ENCODE measurements at places on chromosomes 12 and 14.

DNA sequence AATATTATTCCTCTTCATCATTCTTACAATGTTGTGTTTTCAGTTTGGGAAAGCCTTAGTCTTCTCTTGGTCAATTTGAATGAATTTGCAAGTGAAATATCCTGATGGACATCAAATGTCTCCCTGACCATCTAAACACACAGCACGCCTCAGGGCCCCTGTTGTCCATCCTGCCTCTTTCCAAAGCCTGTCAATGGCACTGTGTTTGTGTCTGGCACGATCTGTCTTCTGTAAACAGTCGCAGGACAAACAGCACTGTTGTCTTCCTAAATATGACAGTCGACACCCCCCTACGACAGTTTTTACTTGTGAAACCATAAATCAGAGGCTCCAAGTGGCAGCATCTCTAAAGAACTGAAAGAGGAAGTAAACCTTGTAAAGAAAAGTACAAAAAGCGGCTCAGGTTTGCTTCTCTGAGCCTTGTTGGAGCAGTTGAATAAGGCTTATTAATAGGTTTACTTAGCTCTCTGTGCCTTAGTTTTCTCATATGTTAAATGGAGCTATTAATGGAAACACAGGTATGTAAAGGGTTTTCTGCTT, 285.8 kb downstream of the NRXN3 start:
- no peak for DNase-seq

DNA sequence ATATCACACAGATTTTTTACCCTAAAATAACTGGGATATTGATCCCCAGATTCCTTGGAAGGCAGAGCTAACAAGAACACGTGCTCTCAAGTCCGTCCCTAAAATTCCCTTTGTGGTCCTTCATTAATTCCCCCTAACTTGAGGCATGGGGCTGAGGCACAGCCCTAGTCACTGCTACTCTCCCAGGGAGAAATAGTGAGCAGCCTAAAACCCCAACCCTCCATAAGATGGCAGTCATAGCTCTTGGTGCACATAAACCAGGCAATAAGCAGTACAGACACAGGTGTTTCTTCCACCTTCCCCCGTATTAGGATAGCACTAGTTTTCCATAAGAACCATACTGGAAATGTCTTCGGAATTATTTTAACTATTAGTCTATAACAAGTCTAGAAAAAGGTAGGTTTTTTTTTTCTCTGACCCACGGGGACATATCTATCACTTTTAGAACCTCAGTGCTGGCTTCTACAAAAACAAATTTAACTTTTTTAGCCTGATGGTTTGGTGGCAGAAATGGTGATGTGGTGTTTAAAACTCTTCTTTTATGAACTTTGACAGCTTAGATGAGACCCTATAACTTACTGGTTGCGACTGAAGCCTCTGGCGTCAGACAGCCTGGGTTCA, 3.1 kb upstream of the ARHGEF40 start:
- DNase-seq = no peak

DNA sequence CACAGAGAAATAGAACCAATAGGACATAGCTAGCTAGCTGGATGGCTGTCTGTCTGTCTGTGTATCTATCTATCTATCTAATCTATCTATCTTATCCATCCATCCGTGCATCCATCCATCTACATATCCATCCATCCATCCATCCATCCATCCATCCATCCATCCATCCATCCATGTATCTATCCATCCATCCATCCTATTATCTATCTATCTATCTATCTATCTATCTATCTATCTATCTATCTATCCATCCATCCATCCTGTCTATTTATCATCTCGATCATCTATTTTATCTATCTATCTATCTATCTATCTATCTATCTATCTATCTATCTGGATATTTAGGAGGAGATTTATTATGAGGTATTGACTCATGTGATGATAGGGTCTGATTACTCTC, 84.9 kb downstream of the DNAH10 start:
- no peak for DNase-seq

DNA sequence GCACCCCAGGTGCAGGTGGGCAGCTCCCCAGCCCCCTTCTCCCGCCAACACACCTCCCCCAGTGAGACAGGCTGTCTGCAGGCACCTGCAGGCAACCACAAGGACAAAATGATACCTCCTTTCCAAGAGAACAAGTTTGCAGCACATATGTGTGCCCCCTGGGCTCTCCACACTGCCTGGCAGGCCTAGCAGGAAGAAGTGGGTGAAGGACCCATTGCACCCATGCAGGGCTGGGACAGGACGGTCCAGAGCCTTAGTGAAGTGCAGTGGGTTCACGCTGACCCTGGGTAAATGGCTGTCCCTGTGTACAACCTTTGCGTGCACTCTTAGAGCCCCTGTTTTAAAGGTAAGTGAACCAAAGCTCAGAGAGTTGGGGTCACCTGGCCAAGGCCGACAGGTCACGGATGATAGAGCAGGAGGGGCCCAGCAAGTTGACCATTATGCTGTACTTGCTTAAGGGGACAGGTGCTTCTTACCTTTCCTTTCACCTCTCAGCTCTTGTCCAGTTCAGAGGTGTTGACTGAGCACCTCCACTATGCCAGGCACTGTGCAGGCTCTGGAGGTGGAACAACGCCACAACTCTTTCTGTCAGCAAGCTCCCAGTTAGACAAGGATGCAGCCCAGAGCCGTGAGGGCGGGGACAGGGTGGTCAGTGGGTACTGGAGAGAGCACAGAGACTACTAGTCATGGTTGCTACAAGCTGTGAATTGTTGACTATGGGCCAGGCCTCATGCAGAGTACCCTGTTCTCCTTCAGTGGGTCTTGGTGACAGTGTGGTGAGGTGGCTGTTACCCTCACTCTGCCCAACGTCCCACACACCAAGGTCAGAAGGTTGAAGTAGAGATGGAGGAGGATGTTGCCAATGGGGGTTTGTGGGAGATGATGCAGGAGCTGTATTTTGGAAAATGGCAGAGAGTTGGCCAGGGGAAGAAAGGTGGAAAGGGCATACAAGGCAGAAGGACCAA, 125.9 kb downstream of the PAPOLA start:
- DNase-seq = no peak

GRCh38 chr14:38553586-38553985, 297.7 kb upstream of the CLEC14A start:
- DNase-seq = no peak

DNA sequence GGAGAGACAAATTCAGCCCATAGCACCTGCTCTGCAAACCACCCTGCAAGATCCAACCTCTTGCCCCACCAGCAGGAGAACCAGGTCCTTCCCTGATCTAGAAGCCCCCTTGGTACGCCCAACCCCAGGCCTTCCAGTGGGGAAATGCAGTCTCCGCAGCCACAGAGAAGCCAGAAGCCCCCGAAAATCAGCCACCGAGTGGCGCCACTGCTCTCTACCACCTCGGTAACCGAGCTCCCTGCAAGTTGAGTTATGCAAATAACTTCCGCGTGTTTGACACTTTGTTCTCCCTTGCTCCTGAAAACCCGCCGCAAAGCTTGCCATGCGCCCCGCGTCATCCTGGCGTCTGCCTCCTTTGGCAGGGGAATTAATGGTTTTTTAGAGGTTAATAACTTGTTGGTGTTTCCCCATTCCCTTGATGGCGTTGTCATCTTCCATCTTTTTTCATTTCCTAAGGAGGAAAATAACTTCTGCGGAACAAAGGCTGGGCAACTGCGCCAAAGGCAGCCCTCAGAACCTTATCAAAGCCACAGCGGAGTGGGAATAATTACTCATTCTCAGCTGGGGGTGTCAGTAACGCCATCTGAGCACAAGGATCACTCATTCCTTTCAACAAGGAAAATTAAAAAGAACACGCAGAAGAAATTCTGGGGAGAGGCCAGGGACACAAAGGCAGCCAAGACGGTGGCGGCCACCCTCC, 60.4 kb downstream of the FZD10 start:
- no peak for DNase-seq

- no peak for DNase-seq
Measured at GRCh38 chr12:111453071-111453989, 47.6 kb downstream of the SH2B3 start.

GRCh38 chr14:44204061-44204835, 302.8 kb downstream of the FSCB start:
- DNase-seq = no peak

DNA sequence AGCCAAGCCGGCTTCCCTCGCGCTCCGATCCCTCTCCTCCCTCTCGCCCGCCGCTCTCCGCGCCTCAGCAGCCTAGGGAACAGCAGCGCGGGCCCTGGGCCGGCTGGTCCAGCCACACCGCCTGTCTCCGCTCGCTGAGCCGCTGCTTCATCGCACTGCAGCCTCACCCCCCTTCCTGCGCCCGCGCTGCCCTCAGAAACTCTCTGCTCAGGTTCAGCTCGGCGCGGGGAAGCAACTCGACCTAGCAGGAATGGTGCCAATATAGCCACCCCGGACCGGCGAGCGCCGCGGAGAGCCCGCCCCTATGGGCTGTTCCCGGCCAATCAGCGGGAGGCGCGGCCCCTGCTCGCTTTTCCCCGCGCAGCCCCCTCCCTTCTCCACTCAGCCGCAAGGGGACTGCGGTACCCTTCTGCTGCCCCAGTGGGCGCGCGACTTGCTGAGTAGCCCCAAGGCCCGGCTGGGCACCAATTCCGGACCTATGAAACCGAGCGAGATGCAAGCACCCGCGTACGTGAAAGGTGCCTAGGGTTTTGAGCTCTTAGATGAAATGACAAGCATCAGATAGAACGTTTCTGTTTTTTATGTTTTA, at the start of gene ADAMTS20:
Gene ADAMTS20, minus strand, starts transcription at position 233 of the 589 bp plus-strand sequence. CDS start 282 bp downstream, outside the sequence.
- no peak for DNase-seq

GRCh38 chr12:12266389-12266872, 413 bp downstream of the LRP6 start:
- DNase-seq = no peak

GRCh38 chr12:62194616-62195015, 65.6 kb upstream of the USP15 start:
- no peak for DNase-seq

GRCh38 chr12:89571491-89572195, 45.8 kb upstream of the POC1B start:
- DNase-seq = no peak

DNA sequence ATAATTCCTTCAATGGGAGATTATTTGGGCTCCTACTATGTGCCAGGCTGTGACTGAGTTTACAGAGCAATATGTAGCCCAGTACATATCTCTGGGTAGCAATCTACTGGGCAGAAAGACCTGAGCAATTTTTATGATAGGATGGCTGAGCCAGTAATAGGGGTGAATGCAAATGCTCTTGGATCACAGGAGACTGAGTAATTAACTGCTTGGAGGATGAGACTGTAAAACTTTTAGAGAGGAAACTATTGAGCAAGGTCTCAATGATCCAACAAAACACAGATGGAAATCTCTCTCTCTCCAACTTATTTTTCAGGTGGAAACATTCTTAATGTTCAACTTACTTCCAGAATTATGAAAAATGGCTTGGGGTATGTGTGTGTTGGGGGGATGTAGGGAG, 402.2 kb downstream of the AEBP2 start:
- DNase-seq = no peak

GRCh38 chr12:127118251-127118650, 1148.7 kb upstream of the TMEM132C start:
- DNase-seq = no peak

GRCh38 chr12:66066929-66067523, 63.5 kb downstream of the LLPH start:
- DNase-seq = no peak

DNA sequence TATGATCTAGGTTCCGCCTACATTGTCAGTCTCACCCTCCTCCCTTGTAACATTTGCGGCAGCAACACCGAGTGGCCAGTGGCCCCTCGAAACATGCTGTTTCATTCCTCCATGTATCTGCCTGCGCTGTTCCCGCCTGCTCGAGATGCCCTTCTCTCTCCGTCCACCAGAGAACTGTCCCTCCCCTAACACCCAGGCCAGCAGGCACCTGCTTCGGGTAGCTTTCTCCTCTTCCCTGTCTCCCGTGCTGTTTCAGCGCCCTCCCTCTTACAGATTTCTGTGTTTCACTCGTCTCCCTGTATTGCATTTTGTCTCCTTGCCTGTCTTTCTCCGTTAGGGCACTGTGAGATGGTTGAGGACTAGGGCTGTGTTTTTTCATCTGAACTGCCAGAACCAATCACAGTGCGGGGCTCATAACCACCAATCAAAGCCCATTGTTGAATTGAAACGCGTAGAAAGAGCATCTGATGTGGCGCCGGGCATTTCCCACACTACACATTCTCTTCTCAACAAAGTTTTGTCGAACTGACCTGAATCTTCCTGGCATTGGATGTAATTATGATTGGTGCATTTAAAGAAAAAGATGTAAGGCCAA, 40.9 kb upstream of the ELK3 start:
- no peak for DNase-seq

DNA sequence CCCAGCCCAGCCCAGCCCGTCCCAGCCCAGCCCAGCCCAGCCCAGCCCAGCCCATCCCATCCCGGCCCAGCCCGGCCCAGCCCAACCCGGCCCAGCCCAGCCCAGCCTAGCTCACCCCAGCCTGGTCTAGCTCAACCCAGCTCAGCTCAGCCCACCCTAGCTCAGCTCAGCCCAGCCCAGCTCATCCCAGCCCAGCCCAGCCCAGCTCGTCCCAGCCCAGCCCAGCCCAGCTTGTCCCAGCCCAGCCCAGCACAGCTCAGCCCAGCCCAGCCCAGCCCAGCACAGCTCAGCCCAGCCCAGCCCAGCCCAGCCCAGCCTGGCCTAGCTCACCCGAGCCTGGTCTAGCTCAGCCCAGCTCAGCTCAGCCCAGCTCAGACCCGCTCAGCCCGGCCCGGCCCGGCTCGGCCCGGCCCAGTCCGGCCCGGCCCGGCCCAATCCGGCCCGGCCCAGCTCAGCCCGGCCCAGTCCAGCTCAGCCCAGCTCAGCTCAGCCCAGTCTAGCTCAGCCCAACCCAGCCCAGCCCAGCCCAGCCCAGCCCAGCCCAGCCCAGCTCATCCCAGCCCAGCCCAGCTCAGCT, 184.7 kb downstream of the TMEM121 start:
- DNase-seq = no peak

GRCh38 chr12:22355011-22355580, 20.6 kb upstream of the ST8SIA1 start:
- DNase-seq = no peak

DNA sequence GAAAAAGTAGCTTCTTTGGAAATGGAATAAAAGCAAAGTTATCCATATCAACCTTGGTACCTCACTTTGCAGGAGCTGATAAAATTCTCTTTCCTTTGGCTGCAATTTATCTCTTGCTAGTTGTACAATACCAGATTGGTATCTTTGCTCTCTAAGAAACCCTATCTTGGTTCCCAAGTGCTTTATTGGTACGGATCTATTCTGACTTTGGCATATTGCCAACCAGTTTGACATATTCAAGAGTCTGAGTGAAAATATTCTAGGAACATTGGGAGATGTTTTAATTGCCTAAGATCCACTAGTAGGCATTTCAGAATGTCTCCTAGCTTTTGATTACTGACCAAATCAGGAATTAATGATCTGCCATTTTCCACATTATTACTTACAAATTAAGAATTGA, 167.2 kb upstream of the ATP2B1 start:
- no peak for DNase-seq

DNA sequence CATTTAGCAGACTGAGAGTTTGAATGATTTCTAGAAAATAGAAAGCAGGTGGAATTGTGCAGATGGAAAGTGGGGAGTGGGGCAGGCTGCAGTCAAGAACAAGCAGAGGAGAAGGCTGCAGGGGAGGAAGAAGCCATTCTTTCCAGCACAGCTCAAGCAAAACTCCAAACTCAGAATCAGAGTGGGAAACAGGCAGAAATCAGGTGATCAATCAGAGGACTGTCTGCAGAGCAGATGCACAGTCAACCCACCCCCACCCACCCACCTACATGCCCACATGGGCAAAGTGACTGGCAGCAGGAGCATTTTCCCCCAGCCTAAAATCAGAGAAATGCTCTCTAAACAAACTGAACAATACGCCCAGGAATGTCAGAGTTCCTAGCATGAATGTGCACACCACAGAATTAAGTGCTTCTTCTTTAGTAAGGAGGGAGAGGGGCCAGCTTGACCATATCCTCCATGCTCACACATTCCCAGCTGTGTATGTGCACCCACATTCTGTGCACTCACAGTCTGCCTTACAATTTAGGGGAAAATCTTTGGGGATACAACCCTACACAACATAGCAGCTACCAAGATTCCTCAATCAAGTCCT, 194.1 kb upstream of the PLEKHA5 start:
- DNase-seq = no peak
